Stimulated activated CD8-positive, alpha-beta memory T cell treated with anti-CD3 and anti-CD28 coated beads, Interleukin-2, amount 100 ng/mL, for 1 hour (primary cell): ENCODE measurements at places on chromosomes 3 and 15.

GRCh38 chr3:159818997-159819500 lies 169.6 kb upstream of the IL12A start:
- DNase-seq: no peak

DNA sequence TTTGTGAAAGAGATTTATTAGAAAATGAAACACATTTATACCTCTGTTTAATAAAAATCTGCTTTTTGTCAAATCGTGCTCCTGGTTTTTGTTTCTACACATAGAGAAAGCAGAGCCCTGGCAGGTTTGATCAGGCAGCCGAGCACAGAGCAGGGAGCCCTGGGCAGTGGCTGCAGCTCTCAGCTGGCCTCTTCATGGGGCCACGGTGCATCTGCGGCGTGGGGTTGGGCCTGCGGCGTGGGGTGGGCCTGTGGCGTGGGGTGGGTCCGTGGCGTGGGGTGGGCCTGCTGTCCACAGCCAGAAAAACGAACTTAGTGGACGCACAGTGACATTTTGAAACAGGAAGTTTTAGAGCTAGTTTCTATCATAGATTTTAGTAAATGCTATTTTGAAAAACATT lies 10.6 kb downstream of the GOLGA6L2 start:
- DNase-seq: no peak

GRCh38 chr3:63927422-63928280 lies 15.5 kb upstream of the SCAANT1 start:
- no peak for DNase-seq

- no peak for DNase-seq
Measured at GRCh38 chr15:101692801-101693598, 31.3 kb downstream of the TARS3 start.

DNA sequence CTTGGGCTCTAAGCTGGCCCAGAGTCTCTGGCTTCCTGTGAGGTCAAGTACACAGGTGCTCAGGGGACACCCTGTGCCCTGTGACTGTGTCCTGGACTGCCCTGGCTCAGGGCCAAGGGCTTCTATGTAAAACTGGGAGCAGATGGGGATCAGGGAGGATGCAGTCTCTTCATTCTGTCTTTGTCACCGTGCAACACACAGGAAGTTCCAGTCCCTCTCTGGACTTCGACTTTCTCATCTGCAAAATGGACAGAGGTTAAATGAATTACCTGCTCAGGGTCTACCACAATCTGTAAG lies 61.9 kb upstream of the TLE3 start:
- no peak for DNase-seq

DNA sequence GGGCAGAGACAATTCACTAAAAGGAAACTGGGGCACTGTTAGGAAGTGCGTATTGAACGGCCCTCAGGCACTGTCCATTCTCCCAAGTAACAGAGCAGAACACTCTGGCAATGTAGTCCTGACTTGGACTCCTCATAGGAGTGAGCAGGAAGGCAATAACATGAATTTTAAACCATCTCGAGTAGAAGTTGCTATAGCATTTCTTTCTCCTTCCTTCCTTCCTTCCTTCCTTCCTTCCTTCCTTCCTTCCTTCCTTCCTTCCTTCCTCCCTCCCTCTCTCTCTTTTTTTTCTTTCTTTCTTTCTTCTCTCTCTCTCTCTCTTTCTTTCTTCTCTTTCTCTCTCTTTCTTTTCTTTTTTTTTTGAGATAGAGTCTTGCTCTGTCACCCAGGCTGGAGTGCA lies 46.4 kb upstream of the TRA2B start:
- no peak for DNase-seq

DNA sequence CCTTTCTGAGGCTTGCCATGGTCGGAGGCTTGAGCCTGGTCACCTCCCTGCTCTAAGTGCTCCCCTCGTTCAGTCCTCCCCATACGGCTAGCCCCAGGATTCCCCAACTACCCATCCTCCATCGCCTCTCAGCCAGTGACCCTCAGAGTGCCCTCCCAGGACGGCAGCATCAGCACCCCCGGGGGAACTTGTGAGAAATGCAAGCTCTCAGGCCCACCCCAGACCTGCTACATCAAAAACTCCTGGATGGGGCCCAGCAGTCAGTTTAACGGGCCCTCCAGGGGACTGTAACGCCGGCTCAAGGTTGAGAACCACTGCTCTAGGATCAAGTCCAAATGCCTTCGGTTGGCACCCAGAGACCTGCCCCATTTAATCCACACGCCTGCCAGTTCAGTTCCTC lies 6.9 kb downstream of the ADAMTS17 start:
- DNase-seq: no peak

DNA sequence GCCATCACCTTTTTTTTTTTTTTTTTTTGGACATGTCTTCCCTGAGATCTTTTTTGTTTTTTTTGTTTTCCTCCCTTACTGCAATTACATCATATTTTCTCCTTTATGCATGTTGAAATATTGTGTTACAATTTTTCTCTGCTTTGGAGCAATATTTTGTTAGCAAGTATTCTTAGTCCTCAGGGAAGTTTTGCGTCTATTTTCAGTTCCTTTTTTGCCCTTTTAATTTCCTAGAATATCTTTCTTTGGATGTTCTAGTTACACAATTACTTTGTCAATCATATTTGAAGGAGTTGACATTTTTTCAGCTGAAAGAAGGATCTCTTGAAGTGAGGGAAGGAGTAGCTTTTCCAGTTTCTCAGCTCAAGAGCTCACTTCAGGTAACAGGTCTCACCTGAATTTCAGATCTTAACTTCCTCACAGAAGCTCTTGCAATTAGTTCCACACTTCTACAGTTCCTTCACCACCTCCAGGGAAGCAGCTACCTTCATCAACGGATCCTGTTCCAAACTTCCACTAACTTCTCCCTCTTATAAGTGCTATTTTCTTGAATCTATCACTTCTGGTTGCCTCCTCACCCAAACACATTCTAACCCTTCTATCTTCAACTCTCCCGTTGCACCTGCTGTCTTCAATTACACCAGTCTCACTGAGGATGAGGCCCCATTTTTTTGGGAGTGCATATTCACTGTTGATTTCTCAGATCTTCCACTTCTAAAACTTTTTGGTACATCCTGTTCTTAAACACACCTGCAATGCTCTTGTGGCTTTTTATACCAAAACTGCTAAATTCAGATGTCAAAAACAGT lies 57.8 kb upstream of the CPOX start:
- no peak for DNase-seq

- no peak for DNase-seq
Measured at GRCh38 chr15:50055750-50056157, 63.3 kb downstream of the ATP8B4 start.

DNA sequence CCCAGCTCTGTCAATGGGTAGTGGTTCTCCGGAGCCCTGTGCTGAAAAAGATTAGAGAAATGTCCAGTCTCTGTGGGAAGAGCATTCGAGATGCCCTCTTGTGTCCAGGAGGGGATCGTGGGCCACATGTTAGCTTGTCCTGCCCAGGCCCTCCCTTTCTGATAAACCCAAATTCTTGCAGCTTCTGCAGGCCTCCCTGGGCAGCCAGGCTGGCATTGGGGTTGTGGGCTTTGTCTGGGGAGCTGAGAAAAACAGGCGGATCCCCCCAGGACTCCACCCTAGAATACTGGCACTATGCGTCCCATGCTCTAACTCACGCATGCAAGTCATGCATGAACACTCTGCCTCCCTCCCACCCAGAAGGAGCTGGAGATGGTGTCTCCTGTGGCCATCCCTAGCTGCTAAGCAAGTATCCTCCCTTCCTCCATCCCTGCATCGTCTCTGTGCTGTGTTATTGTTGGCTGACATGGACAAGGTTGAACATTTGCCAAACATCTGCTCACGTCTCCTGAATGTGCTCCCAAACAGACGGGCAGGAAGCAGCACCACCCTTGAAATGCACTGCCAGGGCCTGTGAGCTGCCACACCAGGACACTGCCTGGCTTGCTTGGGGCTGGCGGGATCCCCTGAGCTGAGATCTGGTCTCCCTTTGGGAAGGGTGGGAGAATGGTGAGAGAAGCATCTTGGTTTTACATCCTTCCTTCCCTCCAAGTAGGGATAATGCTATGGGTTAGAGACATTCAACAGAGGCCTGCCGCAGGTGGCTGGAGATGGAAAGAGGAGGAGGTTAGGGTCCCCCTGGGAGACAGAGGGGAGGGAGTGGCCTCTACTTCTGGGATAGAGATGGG lies 26.5 kb downstream of the CFAP161 start:
- no peak for DNase-seq

- DNase-seq: no peak
Measured at GRCh38 chr3:164687211-164687610, 391.1 kb downstream of the SI start.

DNA sequence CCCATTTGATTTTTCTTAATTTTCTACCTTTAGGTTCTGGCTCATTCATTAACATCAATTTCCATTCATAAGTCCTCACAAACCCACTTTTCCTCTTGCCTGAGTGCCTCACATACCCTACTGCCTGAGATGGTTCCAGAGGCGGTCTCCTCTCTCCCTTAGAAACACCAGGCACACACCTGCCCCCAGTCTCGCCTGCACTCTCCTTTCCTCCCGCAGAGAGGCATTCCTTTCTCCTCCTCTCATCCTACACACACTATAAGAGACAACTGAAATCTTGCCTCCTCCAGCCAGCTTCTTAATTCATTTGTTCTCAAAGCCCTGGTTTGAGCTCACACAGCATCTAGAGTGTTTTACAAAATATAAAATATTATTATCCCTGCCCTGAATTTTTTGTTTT lies 27.5 kb downstream of the TF start:
- no peak for DNase-seq

- no peak for DNase-seq
Measured at GRCh38 chr3:168877899-168878298, 782.2 kb upstream of the GOLIM4 start.

DNA sequence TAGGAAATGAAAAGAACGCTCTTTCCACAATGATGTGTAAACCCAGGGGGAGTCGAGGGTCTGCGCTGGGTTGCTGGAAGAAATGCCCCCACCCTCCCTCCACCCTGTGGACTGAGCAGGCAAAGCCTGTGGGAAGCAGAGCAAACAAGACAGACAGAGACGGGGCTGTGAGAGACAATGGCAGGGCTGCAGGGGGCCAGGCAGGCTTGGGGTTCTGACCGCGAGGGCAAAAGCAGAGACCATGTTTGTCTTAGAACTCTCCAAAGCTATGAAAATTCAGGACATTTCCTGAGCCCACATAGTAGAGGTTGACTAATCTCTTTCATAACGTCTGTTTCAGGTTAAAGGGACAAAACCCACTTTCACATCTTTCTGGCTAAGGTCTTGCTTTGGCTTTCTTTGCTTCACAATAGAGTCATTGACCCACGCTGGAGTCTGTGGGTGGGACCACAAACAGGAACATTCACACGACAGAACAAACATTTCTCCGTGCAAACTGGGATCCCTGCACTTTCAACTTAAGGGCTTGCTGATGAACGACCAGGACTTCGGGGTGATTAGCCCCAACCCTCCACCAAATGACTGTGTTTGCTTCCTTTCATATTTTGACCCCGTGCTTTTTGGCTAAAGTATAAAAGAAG lies 156.0 kb upstream of the TPM1 start:
- DNase-seq: no peak

DNA sequence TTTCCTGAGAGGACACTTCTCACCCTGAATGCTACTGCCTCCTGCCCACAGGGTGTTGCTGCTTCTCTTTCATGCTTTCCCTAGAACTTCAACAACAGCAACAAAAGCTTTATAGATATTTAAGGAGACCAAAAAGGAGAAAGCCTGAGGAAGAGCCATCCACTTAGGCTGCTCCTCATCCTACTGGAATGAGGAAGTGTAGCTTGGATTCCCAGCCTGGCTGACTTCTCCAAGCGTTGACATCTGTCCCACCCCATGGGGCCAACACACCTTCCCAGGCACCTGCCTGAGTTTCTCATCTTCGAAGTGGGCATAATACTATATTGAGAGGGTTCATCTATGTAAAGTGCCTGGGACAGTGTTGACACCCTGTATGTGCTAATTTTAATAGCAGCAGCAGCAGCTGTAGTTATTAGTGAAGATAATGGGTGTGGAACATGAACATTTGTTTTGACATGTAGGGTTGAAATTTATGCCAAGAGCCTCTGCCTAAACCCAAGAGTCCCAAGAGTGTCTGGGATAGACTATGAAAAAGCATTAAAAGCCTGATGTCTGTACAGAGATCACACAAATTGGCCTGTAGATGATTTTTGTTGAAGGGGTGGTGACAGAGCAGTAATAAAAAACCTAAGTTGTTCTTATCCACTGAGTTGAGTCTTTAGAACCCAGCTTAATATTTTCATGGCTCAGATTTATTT lies 96.5 kb upstream of the PIAS1 start:
- no peak for DNase-seq

DNA sequence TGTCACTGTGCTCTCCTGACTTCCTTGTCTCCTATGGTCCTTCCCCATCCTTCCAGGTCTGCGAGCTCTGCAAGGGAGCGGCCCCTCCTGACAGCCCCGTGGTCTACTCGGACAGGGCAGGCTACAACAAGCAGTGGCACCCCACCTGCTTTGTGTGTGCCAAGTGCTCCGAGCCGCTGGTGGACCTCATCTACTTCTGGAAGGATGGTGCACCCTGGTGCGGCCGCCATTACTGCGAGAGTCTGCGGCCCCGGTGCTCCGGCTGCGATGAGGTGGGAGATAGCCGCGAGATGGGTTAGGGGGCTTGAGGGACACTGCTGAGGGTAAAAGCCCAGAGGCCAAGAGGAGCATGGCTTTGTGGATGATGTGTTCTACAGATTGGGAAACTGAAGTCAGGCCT lies 63.8 kb downstream of the LMCD1 start:
- DNase-seq: no peak

DNA sequence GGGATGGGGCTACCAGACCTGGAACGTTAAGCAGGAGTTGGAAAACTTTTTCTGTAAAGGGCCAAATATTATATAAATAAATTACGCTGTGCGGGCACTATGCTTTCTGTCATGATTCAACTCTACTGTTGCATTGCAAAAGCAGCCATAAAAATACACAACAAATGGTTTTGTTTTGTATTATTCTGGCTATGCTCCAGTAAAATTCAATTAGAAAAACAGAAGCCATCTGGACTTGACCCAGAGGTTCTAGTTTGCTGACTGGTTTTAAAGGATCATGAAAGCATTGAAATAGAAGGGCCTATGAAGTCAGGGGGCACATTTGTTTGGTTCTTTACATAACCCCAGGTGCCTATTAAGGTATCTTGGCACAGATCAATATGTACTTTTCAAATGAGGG lies 647.4 kb upstream of the LMCD1 start:
- no peak for DNase-seq

DNA sequence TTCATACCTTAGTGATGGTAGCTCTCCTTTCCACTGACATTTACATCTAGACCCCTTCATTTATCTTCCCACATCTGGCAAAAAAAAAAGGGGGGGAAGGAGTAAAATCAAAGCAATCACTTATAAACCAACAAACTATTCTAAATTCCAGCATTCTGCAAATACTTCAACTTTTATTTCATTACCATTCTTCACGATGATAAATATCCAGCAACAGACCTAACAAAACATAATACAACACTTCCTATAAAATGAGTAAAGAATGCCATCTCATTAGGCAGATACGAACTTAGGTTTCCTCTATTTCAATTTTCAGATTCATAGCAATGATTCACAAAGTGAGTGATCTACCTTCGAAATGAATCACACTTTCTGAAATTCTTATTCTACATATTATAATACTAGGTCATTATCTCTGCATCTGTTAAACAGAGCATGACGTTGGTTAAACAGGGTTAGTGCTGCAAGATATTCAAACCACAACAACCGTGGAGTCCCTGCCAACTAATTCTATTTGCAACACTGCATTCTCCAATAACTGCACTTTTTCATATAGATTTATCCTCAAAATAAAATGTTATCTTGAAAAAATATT lies at the start of gene LRRFIP2:
Gene LRRFIP2, minus strand, starts transcription at position 51 of the 595 bp plus-strand sequence. CDS start 25,599 bp downstream, outside the sequence.
- DNase-seq: no peak

- DNase-seq: no peak
Measured at GRCh38 chr3:48835650-48836366, 11.9 kb downstream of the PRKAR2A start.
